ENCODE measurements at places on chromosomes 5 and 9.

- no peak for DNase-seq
Measured at GRCh38 chr9:3032898-3033297, 189.0 kb upstream of the PUM3 start.

GRCh38 chr5:152547202-152547601 lies 142.1 kb upstream of the NMUR2 start:
- DNase-seq: no peak

GRCh38 chr9:18955626-18956025 lies 77.4 kb downstream of the SAXO1 start:
- no peak for DNase-seq

GRCh38 chr9:133327834-133328484 lies 8.0 kb downstream of the SURF6 start:
- no peak for DNase-seq

GRCh38 chr5:78974601-78975000 lies 10.5 kb downstream of the ARSB start:
- no peak for DNase-seq

DNA sequence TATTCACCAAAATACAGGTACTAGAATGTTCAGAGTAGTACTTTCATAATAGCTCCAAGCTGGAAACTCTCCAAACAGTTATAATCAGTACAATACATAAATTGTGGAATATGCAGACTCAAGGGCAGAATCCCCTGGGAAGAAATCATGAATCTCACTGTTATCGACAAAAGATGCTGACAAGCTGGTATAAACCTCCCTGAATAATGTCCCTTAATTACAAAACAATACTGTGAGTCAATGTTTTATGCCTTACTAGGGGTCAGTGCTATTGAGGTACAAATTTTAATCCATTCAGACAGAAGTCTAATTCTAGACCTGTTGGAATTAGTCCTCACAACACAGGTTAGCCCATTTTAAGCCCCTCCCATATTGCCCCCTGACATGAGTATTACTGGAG lies 532.3 kb downstream of the DTWD2 start:
- no peak for DNase-seq

DNA sequence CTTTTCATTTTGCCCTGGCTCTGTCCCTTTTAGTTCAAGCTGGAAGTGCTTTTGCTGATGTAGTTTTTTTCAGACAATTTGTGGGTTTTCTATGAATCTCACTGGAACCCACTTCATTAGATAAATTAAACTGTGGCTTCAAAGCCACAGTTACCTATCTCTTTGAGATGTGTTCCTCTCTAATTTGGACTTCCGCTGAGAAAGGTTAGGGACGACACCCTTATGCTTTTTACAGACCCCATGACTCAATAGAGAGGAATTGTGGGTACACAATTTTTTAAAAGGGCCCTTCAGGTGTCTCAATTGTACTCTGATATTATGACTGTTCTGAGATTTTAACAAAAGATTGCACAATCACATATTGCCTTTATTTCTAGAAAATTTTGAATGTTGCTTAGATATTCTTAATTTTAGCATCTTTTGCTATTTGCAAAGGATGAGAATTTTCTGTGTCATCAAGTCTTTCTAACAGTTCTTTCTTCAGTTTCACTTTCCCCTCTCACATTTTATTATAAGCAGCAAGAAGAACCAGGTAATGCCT lies 110.6 kb downstream of the GADD45G start:
- no peak for DNase-seq

- DNase-seq: no peak
Measured at GRCh38 chr9:99732715-99733114, 89.0 kb upstream of the NR4A3 start.

DNA sequence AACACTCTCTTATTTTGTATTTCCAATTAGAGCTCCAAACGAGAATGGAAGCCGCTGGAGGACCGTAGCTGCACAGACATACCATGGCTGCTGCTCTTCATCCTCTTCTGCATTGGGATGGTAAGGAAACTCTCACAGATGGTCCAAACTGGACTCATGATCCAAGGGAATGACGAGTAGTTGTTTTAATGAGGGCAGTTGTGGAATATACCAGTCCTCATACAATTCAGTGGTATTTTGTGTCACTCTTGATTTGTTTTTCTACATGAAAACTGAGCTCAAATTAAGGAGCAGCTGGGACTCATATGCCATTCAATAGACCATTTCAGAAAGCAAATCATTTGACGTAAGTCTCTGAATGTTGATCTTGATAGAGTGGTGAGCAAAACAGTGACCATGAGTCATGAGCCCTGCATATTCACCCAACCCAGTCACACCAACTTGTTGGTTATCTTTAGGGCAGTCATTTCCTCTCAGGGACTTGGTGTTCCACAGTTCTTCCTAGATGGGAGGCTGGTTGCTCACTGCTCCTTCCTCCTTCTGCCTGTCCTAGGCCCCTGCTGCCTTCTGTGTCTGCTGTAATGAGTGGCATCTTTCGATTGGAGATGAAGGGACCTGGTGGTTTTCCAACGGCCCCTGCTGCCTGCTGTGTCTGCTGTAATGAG lies 54.9 kb downstream of the SLC44A1 start:
- peak; percentile 71 for DNase-seq
